Amniotic stem cell (primary cell): ENCODE measurements at places on chromosomes 2 and 18.

DNA sequence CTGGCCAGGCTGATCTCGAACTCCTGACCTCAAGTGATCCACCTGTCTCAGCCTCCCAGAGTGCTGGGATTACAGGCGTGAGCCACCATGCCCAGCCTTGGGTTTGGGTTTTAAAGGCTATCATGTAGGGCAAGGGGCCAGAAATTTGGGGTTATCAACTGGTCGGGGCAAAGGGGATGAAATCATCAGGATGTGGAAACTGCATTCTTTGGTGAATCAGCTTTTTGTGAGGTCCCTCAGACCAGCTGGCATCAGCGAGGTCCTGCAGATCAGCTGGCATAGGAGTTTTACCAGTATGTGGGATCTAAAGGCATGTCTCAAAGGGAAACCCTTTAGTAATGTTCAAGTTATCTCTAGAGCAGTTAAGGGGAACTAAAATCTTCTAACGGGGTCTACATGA, 6.4 kb upstream of the GEMIN6 start:
- DNase-seq, result no peak

DNA sequence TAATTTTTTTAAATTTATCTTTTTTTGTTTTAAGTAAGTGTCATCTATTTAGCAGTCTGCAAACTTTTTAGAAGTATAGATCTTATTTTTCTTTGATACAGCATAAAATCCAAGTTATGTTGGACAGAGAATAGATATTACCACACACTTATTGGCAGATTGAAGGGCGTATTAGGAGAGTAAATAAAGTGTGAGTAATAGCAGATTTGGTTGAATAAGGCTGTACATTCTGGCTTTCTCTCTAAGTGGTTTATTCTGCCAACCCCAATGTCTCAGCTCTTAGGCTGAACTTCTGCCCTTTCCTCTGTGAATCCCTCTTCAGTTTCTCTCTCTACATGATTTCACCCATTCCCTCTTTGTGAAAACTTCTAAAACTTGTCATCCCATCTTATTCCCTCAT, 651.2 kb downstream of the DCC start:
- no peak for DNase-seq

GRCh38 chr18:54766634-54767033, 61.6 kb upstream of the RAB27B start:
- no peak for DNase-seq

DNA sequence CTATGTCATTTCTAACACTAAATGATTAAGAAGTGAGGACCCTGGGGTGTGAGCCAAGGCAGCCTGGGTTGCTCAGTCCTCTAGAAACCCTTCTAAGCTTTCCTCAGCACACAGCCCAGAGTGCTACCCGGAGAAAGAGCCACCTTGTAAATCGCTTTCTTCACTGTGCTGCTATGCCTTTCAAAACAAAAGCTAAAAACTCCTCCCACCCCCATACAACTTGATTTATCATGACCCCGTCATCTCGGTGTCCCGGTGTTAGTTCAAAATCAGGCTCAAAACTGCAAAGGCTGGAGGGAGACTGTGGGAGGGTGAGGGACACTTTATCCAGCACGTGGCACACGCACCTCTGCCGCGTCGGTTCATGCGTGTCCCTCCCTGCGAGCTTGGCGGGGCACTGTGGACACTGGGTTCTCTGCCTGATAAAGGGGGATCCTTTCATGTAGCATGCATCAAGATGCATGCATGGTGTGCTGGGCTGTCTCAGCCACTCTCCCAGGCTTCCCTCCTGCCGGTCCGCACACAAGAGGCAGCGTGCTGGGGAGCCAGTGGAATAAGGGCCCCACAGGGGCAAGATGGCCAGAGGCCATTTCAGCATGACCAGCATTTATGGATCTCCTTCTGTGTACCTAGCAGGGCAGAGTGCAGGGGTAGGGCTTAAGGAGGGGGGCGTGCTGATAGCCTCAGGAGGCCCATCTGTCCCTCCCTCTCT, 170.4 kb downstream of the SMAD7 start:
- no peak for DNase-seq

DNA sequence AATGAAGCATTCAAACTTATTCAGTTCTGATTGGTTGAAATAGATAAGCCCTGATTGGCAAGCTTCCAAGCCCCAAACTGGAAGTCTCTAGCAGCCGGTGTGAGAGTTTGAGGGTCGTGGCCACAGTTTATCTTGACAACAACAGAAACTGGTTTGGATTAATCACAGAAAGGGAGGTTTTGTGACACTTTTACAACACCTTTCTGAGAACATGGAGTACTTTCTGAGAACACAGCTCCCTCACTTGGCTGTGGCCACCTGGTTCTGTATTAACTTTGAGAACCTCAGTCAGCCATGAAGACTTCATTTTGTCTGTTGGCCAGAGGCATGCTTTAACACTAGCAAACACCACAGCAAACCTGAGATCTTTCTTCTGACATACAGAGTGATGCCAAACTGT, 280.7 kb upstream of the VWC2L start:
- no peak for DNase-seq

DNA sequence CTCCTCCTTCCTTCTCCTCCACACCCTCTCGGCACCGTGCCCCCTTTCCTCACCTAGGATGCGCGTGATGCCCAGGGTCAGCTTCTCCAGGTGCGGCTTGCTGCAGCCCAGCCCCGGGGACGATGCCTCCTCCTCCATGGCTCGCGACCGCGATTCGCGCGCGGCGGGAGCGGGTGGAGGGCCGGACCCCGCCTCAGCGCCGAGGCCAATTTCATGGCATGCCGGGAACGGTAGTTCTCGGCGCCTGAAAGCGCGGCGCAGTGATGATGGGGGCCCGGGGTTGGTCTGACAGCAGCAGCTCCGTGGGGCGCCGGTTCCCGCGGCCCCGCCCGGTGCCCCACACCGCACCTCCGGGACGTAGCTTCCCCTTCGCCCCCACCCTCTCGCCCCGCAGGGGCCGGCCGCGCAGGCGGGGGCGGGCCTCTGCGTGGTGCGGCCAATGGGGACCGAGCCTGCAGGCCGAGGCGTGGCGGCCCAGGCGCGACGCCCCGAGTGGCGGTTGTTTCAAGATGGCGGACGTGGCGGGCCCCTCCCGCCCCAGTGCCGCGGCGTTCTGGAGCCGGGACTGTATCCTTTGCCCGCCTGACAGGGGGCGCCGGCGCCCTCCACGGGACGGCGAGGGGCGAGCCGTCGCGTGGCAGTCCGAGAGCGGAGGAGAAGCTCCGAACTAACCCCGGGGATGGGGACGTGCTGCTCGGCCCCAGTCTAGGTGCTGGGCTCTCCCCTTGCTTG, at the start of the genes KIAA1328 and TPGS2:
Gene KIAA1328, plus strand, starts transcription at position 498 of the 732 bp plus-strand sequence. Its CDS starts 12 bp downstream, at position 510.
Gene TPGS2, minus strand, starts transcription at position 373 of the 732 bp plus-strand sequence. Its CDS starts 235 bp downstream, at position 138.
- peak; percentile 58 for DNase-seq

- no peak for DNase-seq
These were observed 65.1 kb downstream of the MRPS9 start for GRCh38 chr2:105102963-105103421.

DNA sequence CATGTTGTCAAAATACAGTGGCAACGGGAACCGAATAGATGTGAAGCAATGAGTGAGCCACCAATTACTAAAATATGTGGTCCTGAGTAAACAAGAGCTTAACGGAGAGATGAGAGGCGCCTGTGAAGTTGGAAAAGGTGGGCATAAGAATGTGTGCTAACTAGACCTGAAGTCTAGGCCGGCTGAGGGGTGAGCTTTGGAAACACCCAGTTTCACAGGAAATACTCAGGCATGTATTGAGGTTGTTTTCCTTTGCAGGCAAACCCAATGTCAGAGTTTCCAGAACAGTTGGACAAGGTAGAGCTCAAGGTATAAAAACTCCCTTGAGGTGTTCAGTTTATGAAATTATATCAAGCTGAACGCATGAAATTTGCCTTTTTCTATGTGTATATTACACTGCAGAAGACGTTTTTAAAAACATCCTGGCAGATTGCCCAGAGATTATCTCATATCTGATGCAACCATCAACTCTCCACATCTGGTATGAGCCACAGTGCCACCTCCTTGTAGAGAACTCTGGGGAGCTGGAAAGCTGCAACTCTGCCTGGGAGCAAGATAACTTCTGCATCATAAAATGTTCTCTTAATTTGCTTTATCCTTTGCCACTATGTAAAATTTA, 3.9 kb upstream of the WDSUB1 start:
- peak; percentile 1 for DNase-seq

GRCh38 chr2:37798315-37799005, 126.6 kb upstream of the RMDN2 start:
- no peak for DNase-seq

- no peak for DNase-seq
These were observed 30.2 kb downstream of the PRKCE start for GRCh38 chr2:45681675-45682074.

- DNase-seq, result no peak
These were observed 120.5 kb downstream of the HIBCH start for GRCh38 chr2:190199109-190199508.

DNA sequence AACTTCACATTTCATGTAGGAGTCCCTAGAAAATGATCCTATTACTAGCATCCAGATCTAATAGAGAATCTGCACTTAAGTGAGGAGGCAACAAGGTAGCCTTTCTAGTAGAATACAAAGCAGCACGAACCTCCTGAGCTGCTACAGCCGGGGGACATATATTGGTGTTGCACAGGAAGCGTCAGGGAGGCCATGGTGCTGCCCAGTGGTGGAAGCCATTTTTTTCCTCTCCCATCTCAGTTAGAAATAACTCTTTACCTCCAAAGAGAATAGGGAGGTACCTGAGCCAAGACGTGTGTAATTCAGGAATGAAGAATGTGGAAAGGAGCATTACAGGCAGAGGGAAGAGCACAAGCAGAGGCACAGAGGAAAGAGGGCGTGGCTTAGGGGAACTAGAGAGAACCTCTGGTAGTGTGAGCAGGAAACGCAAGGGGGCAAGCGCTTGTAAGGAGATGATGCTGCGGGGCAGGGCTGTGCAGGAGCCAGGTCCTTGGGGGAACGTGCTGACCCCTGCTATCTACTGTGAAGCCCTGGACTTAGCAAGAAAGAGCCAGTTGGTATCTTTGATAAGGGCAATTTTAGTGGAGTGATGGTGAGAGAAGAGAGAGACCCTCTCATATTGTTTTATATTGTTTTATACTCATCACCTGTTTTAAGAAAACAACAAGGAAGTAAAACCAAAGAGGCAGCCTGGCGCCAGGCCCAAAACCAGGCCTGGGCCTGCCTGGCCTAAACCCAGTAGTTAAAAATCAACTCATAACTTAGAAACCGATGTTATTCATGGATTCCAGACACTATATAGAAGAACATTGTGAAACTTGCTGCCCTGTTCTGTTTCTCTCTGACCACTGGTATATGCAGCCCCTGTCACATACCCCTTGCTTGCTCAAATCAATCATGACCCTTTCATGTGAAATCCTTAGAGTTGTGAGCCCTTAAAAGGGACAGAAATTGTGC, 50.0 kb upstream of the TTC39C start:
- no peak for DNase-seq

DNA sequence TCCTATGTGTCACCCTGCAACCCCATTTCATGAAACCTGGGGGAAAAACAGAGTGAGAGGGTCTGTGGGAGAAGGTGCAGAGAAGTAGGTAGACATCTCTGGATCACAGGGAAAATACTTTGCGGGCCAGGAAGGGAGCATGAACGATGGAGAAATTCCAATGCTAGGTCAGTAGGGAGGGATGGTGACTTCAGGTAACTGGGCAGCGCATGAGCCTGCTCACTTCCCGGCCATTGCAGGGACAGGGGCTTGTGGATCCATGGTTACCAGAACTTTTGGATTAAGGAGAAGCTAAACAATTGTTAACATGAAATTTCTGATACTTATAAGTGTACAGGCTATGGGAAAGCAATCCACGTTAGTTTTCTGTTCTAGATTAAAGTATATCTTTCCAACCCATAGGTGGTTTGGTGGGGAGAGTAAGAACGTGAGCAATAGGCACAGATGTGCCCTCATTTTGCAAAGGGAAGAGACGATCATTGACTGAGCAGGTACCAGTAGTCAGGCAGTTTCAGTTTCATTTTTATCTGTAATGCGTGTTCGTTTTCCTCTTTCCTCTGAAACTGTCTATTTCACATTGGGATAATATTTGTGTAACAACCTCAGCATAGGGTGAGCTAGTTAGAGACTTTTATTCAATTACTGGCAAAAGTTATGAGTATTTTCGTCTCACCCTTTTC, 65.0 kb downstream of the NYAP2 start:
- no peak for DNase-seq

GRCh38 chr18:48920408-48921038, 30.2 kb downstream of the SMAD7 start:
- no peak for DNase-seq

- no peak for DNase-seq
These were observed 241.8 kb upstream of the EPC2 start for GRCh38 chr2:148402786-148403185.

- DNase-seq, result no peak
These were observed 58.9 kb downstream of the INPP4A start for GRCh38 chr2:98503481-98504105.

DNA sequence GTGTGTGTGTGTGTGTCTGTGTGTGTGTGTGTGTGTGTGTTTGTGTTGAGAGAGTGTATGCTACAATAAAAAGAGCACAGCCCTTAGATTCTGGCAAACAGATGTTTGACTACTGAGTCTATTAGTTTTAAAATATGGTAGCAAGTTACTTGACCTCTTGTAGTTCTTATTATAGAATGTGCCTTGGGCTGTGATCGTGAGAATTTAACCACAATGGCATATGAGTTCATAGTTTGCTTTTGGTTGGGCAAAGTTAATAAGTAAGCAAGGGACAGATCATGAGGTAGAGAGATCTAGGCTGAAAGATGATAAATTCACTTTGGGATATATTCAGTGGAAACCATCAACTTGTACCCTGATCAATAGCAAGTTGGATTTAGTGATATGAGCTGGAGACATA, 334.3 kb upstream of the VWC2L start:
- no peak for DNase-seq

GRCh38 chr2:173407176-173407575, 52.5 kb downstream of the CDCA7 start:
- no peak for DNase-seq

GRCh38 chr18:36392979-36393287, 95.4 kb downstream of the FHOD3 start:
- DNase-seq, result no peak

DNA sequence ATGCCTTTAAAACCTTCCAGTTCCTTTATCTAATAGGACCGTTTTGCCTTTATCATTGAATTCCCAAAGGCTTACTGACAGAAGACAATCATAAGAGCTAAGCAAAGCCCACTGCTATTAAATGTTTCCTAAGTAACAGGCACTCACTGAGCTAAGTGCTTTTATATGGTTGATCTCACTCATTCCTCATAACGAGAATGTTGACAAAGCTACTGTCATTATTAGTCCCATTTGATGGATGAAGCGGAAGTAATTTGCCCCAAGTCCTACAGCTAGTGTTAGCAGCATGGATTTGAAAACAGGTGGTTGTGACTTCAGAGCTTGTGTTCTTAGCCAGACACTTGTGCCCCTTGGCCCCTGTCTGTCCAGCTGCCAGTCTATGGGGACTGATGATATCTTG, 134.8 kb upstream of the SERPINE2 start:
- DNase-seq, result no peak

DNA sequence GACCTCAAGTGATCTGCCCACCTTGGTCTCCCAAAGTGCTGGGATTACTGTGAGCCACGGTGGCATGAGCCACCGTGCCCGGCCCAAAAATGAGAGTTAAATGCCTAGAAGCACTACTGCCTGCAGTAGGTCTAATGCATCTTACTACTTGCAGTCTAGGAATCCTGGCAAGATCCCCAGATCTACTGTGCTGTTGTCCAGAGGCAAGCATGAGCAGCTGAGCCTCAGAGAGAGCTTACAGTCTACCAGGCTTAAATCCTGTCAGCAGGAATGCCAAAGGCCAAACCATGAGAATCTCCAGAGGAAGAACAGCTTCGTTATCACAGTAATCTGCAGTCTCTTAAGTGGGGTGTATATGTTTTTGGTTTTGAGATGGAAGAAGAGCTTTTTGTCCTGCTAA, 54.4 kb downstream of the XRCC5 start:
- DNase-seq, result no peak
